Stimulated activated CD8-positive, alpha-beta memory T cell treated with anti-CD3 and anti-CD28 coated beads, Interleukin-4, amount 100 ng/mL, for 1 hour (primary cell): ENCODE measurements at places on chromosomes 1 and 21.

DNA sequence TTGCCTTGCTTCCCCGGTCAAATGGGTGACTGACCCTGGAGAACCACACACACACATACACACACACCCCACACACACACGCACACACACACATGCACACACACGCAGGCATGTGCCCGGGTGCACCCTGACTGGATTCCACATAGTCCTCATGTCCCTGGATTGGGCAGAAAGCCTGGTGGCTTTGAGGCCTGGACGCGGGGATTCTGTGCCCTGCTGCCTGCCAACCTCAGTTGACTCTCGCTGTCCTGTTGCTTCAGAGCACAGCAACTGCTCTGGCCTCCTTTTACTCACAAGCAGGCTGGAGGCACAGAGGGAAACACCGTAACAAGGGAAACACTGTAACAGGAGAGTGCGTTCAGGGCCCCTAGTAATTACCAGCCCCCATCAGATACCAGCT lies 6.4 kb downstream of the RORC start:
- no peak for DNase-seq

- DNase-seq = no peak
These were observed 86.8 kb downstream of the SPATA17 start for GRCh38 chr1:217717959-217718358.

DNA sequence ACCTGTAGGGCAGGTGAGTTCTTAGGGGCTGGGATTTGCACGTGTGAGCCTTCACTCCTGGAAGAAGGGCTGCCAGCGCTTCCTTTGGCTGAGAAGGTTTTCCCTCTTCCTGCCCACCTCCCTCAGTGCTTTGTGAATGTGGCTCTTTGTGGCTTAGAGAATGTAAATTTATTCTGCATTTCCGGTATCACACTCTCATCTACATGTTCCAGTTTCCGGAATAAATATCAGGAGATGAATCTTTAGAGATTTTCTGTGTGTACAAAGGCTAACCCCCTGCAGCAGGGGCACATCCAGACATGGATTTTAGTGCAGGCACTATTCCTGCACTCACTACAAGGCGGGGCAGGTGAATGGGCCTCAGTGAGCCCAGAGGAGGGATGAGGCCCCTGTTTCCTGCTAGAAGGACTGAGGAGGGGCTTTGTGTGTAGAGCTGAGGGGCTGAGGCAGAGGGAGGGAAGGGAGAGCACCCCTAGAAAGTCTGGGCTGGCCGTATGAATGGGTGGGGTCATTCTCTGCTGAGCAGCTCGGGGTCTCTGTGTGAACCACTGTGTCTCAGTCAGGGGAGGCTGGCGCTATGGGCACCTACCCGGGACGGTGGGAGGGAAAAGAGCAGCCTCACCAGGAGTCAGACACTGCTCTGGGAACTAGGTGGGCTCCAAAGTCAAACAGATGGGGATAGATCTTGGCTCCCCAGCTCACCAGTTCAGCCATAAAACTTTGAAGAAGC lies 207.5 kb downstream of the MATN1 start:
- no peak for DNase-seq

DNA sequence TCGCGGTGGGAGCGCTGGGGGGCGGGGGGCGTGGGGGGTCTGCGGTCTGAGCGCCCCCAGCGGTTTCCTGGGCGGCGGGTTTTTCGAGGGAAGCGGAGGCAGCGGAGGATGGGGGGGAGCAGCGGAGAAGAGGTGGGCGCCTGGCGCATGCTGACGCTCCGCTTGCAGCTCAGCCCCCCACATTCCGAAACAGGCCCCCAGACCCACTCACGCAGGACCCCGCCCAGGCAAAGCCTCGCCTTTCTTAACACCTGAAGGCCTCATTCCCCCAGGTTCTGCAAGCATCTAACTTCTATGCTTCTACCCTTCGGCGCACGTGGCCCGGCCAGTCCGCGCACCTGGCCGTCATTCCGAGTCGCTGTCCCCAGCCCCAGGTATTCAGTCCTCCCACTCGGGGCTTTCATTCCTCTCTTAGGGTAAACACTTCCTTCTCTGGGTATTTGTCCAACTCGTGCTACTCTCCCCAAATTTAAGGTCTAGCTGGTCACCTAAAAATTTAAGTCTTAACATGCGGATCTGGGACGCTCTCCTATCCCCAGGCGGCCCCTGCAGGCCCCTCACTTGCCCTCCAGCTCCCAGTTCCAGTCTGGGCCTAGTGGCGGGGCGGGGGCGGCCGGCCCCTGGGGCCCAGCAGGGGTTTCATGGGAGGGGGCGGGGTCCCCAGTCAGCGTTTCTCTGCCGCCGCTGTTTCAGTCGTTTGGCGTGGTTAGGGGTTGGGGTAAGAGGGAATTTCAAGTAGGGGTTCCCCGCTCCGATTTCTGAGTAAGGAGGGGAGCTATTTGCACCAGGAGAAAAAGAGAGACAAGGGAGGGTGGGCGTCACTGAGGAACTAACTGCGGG lies 2.8 kb upstream of the ZBTB7B start:
- DNase-seq = no peak

DNA sequence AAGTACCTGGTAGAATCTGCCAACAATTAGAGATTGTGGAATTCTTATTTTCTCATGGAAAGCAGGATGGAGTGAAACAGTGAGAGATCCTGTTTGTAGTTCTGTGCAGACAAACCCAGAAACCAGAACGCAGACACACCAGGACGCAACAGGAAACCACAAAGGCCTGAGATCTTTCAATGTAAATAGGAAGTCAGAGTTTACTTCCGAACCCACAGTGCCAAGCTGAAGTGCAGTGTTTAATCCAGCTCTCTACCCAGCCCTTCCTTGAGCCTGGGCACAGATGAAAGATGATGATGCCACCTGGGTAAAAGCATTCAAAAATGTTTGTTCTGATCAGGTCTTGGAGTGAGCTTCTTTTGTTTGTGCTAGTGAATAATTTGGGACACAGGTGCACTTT lies 244.2 kb upstream of the HOOK1 start:
- no peak for DNase-seq

GRCh38 chr1:228177721-228178710 lies 12.4 kb downstream of the IBA57 start:
- no peak for DNase-seq

DNA sequence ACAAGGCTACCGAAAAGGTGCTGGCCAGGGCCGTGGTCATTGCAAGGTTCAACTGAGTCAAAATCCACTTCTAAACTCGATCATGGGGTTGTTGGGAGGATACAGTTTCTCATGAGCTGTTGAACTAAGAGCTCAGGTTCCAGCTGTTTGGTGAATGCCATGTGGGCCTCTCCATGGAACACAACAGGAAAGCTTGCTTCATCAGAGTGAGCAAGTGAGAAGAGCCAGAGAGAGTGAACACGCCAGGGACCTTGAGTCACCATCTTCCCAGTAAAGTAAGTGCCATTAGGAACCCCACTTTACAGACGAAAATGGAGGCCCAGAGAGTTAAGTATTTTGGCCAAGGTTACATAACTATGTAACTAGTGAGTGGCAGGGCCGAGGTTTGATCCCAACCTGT lies 475.1 kb upstream of the VAMP3 start:
- DNase-seq = no peak

DNA sequence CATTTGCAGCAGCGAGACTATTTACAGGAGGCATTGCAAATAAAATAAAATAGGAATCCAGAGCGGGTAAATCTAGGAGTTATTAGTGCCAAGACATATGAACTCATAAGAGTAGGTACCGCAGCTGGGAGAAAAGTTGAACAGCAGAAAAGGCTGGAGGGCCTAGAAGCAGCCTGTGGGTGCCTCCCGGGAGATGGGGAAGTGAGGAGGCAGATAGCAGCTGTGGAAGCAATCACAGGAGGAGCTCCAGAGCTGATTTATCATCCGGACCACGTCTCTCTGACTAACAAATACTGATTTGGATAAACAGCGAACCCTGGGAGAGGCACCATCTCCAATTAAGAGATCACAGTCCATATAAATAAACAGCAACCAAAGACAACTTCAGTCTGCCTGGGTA lies 64.6 kb downstream of the BRINP2 start:
- DNase-seq = no peak

GRCh38 chr1:66532798-66533783 lies 862 bp upstream of the SGIP1 start:
- DNase-seq = no peak

DNA sequence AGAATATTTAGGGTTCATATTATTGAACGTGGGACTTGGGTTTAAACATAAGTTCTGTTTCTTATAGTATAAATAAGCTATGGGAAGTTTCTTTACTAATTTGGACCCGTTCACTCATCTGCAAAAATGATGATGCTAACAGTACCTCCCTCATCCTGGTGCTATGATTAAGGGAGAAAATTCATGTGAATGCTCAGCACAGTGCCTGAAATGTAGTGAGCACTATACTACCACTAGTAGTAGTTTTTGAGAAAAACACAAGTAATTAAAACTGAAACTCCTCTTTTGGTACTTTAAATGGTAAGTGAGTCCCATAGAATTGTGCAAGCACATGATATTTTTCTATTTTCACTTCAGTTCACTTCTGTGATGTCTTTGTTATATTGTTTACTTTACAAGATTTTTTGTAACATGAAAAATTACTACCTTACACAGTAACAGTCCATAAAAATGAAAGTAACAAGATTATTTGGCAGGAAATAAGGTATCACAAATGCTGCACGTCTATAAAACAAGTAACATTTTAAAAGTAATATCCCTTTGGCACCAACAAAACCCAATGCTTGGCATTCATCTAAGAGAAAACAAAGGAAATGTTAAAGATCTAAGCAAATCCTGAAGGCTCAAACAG lies 11.3 kb upstream of the PTPRC start:
- DNase-seq = no peak

DNA sequence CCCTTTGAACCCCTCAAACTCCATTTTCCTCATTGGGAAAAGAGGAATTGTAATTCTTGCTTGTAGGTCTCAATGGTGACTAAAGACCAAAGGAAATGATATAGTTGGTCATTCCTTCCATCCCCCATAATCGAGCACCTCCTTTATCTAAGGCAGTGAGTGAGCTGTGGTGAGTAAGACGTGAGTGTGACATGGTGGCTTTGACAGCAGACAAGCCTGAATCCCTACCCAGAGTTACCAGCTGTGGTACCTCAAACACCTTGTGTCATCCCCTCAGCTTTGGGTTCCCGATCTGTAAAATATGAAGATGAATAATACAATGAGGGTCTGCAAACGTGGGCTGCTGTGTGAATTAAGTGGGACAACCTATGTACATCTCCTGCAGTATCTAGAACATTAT lies 8.4 kb downstream of the TRAF5 start:
- no peak for DNase-seq

- no peak for DNase-seq
These were observed 16.6 kb downstream of the SAMD11 start for GRCh38 chr1:940107-941014.

DNA sequence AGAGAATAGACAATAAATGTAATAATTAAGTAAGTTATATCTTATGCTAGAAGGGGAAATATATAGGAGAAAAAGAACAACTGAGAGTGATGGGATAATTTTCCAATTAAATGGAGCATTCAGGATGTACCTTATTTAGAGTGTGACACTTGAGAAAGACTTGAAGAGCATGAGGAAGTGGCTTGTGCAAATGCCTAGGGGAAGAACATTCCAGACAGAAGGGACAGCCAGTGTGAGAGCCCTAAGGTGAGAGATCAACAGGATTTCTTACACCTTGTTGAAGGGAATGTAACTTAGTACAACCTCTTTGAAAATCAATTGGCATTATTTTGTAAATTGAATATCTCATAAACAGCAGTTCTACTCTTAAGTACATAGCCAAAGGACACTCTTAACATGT lies 28.8 kb upstream of the TSPAN2 start:
- DNase-seq = no peak

DNA sequence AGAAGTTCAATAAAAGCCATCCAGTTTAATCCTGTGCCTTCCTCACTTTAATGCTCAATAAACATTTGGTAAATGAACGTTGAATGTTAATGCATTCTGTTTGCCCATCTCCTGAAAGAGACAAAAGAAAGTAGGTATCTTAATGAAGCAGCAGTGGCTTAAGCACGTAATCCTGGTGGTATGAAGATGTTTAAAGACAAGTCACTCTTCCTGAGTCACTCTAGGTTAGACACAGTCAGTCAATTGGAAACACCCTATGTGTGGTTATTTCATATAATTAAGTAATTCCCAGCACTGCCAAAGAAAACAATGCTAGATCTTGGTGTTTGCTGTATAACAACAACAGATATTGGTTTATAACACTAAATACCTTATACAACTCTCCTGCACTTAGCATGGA lies 334.0 kb upstream of the FMN2 start:
- DNase-seq = no peak

GRCh38 chr21:41737651-41738324 lies 29.1 kb downstream of the RIPK4 start:
- no peak for DNase-seq

- no peak for DNase-seq
These were observed 13.5 kb upstream of the SLC19A1 start for GRCh38 chr21:45555557-45556301.

DNA sequence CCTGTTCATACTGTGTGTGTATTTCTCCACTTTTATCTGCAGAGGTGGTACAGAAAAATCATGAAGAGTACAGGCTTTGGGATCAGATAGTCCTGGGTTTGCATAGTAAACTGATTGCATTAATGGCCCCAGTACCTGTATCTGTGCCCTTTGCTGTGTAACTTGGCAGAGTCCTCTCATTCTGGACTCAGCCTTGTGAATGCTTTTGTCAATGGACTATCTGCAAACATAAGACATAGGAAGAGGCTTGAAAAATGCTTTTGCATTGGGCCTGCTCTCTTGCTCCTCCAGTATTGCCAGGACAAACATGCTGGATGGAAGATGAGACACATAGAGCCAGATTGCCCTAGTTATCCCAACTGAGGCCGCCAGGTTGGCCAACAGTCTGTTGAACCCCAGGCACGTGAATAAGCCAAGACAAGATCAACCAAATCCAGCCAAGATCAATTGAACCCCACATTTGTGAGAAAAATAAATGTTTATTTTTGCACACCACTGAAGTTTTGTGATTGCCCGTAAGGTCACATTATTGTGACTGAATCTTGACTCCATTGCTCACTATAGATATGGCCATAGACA lies 37.2 kb downstream of the ADCY10 start:
- DNase-seq = no peak

DNA sequence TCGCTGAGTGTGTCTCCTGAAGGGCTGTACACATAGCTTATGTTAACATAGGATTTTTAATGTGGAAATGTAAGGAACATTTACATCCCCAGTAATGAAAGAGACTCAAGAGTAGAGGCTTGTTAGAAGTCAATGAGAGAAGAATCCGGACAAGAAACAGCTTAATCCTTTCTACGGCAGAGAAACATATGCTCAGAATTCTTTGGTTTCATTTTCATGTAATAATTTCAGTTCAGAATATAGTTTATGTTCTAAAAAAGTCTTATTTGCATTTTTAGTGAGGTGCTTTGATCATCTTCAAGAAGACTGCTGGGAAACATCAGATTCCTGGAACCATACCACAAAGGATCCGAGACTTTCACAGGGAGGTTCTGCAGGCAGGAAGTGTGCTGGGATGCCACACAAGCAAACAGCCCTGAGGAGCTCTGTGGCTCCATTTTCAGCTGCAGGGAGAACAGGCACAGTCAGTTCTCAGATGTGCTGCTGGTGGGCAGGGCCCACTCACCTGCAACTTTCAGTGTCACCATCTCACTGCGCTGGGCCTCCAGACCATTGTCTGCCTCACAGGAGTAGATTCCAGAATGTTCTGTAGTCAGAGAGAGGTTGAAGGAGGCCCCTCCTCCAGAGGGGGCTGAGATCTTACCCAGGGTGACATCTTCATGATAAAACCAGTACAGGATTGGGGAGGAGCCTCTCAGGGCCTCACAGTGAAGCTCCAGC lies 28.4 kb downstream of the FCRL5 start:
- no peak for DNase-seq

- DNase-seq = no peak
These were observed 98.6 kb upstream of the EDN2 start for GRCh38 chr1:41582851-41583657.
